Stimulated activated CD8-positive, alpha-beta memory T cell treated with anti-CD3 and anti-CD28 coated beads, Interleukin-15, amount 100 ng/mL, for 24 hours (primary cell): ENCODE measurements at places on chromosomes 6 and 20.

- DNase-seq: no peak
Observed at GRCh38 chr6:170114187-170114945, 176.5 kb downstream of the DLL1 start.

DNA sequence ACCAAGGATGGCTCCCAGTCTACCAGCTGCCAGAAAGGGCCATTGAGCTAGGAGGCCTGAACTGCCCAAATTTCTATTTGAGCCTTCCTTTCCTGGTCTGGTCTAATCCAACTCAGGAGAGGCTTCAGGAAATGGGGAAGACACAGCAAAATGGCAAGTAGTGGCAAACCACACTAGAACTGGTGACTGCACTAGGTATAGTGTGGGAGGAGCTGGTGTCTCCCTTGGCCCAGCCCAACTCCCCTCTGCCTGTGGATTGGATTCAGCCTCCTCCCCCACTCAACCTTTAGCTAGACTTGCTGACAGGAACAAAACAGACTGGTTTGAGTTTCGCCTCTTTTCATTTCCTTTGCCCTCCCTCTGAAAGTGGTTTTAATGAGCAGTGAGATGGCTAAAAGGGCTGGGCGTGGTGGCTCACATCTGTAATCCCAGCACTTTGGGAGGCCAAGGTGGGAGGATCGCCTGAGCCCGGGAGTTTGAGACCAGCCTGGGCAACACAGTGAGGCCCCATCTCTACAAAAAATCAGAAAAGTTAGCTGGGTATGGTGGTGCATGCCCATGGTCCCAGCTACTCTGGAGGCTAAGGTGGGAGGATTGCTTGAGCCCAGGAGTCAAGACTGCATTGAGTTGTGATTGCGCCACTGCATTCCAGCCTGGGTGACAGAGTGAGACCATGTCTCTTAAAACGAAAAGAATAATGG, 17.5 kb downstream of the MRPS18A start:
- no peak for DNase-seq

GRCh38 chr6:53523511-53524454, 21.1 kb downstream of the GCLC start:
- no peak for DNase-seq

DNA sequence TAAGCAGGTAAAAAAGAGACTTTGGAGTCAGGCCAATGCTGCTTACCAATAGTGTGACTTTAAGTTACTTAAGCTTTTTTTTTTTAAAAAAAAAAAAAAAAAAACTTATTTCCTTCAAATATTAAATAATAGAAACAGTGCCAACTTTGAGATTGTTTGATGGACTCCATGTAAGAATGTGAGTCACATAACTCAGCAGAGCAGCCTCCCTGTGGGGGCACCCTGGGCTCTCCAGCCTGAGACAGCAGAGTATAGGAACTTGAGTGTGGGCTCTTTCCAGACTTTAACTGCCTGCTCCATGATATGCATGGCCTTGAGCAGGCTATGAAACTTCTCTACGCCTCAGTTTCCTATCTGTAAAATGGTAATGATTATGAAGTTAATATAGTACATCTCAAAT, 113.3 kb upstream of the SAMD5 start:
- DNase-seq: no peak

DNA sequence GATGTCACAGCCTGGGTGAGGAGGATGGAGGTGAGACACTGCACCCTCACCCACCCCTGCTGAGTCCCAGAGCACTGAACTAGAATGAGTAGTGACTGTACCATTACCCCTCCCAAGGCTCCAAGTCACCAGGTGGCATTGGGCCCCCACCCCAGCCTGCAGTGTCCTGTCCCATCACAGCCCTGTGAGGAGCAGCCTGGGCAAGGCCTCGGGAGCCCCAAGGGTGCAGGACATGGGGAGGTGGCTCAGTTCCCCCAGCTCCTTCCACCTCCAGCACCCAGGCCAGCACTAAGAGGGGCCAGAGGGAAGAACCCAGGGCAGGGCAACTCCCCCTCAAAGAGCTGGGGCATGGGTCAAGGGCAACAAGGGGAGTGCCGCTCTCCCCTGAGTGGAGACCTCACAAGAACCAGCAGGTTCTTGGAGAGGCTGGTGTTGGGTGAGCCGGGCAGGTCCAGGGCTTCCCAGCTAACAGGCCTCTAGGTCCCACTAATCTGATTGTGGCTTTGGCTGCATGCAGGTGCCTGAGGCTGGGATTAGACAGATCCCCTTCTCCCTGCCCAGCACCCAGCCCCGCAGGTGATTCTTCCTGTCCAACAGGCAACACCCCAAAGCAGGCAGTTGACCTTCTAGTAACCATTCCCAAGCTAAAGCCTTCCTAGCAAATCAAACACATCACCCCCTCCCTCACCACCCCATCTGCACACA, 2.6 kb downstream of the CST4 start:
- DNase-seq: no peak

GRCh38 chr20:17972121-17972520, 3.3 kb downstream of the MGME1 start:
- DNase-seq: no peak

DNA sequence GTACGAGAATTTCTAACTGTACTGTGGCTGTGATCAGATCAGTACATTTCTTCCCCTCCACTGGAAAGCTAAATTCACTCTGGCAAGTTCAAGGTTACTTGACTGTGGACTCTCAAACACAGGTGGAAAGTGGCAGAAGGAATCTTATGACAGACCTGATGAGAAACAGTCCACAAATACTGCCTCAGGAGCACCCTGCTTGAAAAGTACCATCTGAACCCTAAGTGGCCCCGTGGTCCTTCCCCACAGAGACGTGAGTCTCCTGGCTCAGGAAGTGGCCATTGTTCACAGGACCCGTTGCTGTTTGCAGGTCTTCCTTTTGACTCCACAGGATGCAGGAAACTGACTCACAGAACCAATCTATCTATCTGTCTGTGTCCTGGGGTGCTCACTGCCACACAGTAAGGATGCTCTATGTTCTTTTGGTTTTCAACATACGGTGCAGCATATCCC, 47.5 kb upstream of the NHSL1 start:
- DNase-seq: no peak

GRCh38 chr6:127606131-127606562, 29.2 kb downstream of the C6orf58 start:
- DNase-seq: no peak

- DNase-seq: no peak
Observed at GRCh38 chr6:113488061-113488460, 369.1 kb upstream of the MARCKS start.

GRCh38 chr6:128963561-128963960, 80.6 kb downstream of the LAMA2 start:
- DNase-seq: no peak

GRCh38 chr6:165925474-165926156, 242.0 kb downstream of the TBXT start:
- DNase-seq: no peak

DNA sequence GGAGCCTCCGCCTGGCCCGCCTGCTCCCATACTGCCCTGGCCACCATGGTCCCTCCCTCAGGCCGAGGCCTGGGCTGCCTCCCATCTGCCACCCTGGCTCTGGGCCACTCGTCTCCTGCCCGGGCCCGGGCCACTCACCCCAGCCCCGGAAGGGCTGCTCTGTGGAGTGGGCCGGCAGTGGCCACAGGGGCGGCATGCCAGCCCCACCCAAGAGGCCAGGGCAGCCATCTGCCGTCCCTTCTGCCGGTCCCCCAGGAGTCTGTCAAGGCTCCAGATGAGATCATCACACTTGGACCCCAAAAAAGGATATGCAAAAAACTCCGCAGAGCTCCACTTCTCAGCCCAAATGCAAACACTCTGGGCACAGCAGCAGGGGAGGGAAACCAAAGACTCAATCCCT, 23.8 kb upstream of the TLDC2 start:
- DNase-seq: no peak

DNA sequence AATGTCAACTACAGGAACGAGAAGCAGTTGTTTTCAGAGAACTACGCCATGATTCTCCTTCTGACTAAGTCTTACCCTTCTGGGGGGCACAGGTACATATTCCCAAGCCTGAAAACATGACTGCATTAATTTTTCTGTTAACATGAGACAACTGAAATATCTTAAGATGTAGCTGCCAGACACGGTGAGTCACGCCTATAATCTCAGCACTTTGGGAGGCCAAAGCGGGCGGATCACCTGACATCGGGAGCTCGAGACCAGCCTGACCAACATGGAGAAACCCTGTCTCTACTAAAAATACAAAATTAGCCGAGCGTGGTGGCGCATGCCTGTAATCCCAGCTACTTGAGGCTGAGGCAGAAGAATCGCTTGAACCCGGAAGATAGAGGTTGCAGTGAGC, 21.7 kb downstream of the TBC1D20 start:
- no peak for DNase-seq

DNA sequence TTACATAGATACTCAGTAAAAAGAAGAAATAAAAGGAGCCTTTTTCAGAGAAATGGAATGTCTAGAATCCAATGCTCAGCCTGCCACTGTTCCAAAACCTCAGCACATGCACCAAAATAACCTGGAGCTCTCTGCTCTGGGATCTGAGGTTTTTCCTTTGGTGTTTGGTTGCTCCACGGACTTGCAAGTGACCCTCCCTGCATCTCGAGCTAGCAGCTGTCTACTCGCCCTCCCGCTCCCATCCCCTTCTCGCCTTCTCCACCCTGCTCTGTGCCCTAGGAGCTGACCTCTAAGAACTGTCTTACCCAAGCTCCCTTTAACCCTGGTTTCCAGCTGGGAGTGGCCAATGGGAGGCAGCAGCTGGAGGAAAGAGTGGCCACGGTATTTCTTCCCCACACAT, 35.1 kb upstream of the FAM210B start:
- no peak for DNase-seq

DNA sequence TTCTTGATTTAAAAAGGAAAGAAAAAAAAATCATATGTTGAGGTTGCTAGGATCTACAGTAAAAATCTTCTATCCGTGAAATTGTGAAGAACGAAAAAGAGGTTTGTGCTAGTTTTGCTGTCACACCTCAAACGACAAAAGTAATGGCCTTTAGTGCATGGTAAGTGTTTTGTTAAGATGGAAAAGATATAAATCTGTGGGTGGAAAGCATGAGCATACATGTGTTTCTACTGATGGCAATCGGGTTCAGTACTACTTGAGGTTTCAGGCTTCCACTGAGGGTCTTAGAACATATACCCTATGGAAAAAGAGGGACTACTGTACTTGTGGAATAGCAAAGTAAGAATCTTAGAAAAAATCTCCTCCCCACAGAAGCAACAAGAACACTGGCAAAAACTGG, 58.0 kb downstream of the AHI1 start:
- no peak for DNase-seq

DNA sequence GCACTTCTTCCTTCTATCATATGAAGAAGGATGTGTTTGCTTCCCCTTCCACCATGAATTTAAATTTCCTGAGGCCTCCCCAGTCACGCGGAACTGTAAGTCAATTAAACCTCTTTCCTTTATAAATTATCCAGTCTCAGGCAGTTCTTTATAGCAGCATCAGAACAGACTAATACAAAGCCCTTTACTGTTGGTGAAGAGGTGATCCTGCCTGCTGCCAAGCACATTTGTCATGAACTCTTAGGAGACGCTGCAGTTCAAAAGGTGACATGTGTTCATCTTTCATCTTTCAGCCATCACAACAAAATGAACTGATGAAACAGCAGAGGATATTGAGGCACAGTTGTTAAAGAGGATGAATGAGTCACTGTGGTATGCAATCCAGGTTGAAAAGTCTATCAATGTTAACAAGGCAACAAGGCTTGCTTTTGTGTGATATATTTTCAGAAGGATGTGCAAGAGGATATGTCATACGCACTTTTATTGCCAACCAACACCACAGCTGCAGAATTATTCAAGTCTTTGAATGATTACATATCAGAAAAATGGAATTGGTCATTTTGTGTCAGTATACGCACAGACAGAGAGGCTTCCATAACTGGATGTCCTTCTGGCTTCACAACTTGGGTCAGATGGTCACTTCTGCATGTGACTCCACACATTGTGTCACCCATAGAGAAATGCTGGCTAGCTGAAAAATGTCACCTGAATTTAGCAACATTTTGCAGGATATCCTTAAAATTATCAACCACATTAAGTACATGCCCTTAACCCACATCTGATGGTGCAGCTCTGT, 52.4 kb upstream of the PLN start:
- no peak for DNase-seq
